ENCODE measurements at places on chromosomes 2 and 18.

DNA sequence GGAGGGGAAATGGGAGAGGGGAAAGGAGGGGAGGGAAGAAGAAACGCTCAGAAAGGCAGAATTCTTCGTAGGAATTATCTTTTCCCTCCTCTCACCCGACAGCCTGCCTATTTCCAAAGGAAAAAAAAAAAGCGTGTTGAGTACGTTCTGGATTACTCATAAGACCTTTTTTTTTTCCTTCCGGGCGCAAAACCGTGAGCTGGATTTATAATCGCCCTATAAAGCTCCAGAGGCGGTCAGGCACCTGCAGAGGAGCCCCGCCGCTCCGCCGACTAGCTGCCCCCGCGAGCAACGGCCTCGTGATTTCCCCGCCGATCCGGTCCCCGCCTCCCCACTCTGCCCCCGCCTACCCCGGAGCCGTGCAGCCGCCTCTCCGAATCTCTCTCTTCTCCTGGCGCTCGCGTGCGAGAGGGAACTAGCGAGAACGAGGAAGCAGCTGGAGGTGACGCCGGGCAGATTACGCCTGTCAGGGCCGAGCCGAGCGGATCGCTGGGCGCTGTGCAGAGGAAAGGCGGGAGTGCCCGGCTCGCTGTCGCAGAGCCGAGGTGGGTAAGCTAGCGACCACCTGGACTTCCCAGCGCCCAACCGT lies at the start of gene GAD1:
GAD1 (plus strand) TSS at position 384 of the 589 bp plus-strand sequence. CDS start 1,705 bp downstream, outside the sequence.
- no peak for DNase-seq

DNA sequence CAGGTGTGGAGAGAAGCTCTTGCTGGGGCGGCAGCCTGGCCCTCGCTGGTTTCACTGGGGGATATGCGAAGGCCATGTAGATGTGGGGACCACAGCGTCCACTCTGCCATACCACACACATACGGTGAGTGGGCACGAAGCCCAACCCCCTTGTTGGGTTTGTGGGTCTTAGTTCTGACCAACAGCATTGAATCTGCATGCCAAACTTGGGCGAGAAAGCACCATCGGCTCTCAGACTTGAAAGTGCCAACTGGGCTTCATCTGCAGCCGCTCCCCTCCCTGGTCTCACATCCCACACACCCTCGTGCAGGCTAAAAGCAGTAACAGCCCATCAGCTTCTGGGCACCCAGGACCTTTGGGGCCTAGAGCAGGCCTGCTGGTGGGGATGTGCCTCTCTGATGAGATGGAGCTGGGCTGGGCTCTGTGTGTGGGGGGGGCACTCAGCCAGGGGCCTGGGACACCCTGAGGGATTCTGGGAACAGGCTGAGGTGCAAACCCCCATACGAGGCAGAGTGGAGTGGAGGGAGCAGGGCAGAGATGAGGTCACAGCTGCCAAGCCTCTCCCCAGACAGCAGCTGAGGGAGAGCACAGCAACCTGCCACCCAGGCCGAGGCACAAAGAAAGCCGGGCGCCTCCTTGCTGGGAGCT lies 264.4 kb downstream of the TWIST2 start:
- no peak for DNase-seq

DNA sequence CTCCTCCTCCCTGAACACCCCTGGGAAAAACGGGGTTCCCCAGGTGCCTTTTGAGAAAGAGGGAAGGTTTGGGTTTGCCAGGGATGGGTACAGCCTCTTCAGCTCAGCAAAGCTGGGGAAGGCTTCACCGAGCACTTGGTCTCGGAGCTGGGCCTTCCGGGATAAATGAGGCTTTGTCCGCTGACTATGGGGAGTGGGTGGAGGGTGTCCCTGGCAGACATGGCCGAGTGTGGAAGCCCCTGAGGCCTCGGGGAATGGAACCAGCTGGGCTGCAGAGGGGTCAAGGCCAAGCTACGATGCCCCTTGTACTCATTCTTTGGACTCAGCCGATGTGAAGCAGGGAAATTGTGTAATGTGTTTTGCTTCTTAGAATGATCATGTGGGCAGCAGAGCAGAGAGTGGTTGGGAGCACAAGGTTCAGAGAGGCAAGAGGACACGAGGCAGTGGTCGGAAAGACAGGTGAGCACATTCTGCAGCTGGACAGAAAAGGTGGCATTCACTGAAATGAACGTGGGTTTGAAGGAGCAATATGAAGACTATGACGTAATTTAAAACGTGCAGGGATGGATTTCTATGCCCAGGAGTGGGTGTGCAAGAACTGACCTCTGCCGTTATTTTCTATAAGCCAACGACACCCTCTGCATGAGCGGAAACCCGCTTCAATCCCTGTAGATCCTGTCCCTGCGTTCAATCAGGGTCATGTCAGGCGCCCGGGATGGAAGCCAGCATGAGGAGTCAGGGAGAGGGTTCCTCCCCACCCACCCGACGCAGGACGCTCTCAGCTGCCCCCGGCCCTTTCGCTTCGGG lies 142.6 kb downstream of the PXDN start:
- DNase-seq = no peak

- no peak for DNase-seq
These were observed 62.4 kb upstream of the LTBP1 start for GRCh38 chr2:32884346-32884745.

- DNase-seq = no peak
These were observed 72.8 kb downstream of the ABI2 start for GRCh38 chr2:203400805-203401585.

DNA sequence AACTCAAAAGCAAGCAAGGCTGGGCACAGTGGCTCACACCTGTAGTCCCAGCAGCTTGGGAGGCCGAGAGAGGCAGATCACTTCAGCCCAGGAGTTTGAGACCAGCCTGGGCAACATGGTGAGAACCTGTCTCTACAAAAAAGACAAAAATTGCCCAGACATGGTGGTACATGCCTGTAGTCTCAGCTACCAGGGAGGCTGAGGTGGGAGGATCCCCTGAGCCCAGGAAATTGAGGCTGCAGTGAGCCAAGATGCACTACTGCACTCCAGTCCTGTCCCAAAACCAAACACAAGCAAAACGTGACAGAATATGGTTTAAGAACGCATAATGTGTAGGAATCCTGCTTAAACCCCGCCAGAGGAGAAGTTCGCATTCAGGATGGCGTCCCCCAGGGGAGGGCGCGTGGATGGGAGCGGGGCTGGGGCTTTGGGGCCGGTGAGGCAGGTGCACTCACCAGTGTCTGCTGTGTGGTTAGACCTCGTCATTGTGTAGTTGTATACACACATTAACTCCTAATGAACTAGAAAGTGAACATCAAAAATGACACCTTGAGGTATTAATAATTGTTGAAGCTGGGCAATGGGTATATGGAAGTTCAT lies 5.4 kb downstream of the COLEC11 start:
- DNase-seq = no peak

- peak; percentile 4 for DNase-seq
These were observed 183.4 kb downstream of the MYO3B start for GRCh38 chr2:170361090-170361936.

GRCh38 chr2:54492335-54492734 lies 36.2 kb downstream of the SPTBN1 start:
- DNase-seq = no peak

DNA sequence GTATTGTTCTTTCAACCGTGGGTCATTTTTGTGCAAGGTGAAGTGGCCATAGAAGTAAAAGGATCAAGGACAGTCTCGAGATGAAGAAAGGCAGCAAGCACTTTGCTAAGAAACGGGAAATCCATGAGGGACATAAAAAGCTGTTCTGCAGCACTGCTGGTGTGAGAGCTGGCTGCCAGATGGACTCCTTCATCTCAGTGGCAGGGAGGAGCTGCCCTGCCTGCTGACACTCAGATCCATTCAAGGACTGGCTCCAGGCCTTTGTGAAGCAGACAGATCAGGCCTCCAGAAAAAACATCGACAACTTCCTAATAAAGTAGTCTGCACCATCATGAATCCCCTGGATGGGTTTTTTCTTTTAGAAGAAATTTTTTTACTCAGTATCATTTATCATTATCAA lies 29.5 kb downstream of the RMC1 start:
- DNase-seq = no peak

DNA sequence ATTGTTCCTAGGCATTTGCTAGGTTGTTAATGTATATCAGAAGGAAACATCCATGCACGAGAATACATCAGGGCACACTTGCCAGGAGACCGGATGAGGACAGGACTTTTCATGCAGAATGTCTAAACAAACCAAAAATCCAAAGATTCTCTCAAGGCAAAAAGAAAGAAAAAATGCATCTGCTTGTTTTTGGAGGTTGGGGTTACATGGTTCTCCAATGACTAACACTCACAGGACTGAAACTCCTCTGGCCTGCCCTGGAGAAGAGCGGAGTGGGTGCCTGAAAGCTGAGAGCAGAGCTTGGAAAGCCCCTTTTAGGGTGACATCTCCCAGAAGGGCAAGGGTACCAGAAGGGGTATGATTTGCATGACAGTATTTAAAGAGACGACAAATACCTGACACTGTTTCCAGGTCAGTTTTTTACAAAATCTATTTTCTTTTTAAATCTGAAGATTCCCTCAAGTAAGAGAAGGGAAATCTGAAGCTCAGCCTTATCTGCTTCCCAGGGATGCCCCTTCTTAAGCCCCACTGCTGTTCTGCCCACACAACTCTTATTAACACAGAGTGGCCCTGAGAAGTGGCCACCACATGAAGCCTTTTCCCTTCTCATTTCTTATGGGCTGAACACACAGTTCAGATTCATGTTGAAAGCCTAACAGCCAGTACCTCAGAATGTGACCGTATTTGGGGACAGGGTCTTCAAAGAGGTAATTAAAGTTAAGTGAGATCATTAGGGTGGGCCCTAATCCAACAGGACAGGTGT lies 216.4 kb downstream of the STK39 start:
- DNase-seq = no peak

DNA sequence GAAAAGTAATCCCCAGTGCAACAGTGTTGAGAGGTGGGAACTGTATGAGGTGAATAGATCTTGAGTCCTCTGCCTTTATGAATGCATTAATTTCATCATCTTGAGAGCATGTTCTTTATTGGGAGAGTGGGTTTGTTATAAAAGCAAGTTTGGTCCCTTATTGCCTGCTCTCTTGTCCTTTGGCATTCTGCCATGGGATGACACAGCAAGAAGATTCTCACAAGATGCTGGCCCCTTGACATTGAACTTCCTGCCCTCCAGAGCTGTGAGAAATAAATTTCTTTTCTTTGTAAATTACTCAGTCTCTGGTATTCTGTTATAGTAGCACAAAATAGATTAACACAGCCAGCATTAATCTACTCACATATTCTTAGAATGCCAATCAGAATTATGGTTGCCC lies 108.6 kb downstream of the EHBP1 start:
- no peak for DNase-seq

DNA sequence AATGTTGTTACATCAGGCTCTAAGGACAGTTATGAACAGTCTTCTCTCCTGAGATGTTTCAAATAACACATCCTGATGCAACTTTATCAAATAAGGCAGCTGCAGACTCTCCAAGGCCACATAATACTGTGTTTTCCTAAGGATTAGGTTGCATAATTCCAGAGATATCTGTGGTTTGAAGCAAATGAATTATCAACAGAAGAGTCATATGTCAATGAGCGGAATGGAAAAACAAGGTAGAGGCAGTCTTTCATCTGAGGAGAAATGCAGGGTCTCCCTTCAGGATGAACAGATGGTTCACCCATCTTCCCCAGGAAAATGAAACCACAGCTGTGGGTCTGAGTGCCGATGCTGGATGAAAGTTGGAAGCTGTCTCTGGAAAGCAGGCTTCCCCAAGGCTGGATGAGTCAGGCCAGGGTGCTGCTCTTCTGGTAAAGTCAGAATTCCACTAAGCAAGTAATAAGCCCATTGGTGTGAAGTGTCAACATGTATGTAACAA lies 22.2 kb downstream of the LYG1 start:
- no peak for DNase-seq

- DNase-seq = no peak
These were observed 112.2 kb downstream of the TMEM247 start for GRCh38 chr2:46591562-46591961.

DNA sequence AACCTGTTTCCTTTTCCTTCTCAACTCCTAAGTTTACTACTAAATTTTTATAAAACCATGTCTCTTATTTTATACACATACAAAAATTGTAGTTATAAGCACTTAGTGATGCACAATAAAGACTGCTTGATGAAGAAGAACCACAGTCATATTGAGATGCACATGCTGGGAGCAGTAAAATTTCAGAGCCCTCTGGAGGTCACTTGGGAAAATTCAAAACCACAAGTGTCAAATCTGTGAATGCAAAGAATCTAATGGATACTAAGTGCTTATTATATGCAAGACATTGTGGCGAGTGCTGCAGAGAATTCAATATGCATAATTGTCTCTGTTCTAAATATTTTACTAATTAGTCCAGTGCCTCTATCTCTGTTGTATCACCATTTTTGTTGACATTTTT lies 180.5 kb downstream of the VWC2L start:
- DNase-seq = no peak

GRCh38 chr2:183014005-183014404 lies 24.3 kb downstream of the NCKAP1 start:
- DNase-seq = no peak

DNA sequence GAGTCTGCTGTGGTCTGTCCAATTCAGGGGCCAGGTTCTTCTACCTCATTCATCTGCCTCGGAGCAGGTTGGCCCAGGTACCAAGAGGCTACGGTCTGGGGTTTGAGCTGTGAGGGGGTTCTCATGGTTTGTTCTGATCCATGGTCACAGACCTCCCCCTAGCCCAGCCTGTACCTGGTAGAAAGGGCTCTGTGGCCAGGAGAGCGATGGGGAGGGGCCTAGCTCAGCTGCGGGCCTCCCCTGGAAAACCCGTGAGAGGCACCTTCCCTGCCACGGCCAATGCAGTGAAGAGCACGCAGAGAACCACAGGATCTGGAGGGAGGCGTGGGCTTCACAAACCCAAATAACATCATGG lies 19.6 kb upstream of the ALLC start:
- DNase-seq = no peak

DNA sequence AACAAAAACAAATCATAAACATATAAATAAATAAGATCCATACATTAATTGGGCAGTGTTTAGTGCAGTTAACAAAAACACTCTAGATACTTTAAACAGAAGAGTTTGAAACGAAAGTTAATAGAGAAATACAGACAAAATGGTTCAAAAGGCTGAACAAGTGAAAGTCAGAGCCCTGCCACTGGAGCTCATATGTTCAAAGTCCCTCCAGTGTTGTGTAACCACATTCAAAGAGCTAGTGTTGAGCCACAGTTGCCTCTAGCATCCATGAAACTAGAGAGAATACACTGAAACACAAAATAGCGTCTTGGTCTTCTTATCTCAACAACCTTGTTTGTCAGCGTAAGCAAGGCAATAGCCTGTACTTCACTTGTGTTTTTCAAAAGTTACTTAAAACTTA lies 1309.8 kb upstream of the NRXN1 start:
- DNase-seq = no peak

- no peak for DNase-seq
These were observed 446.2 kb downstream of the PIK3C3 start for GRCh38 chr18:42401131-42401673.

All from stimulated activated CD4-positive, alpha-beta T cell treated with anti-CD3 and anti-CD28 coated beads, TNF-alpha, amount 100 ng/mL, for 1 hour (primary cell).